ENCODE measurements at places on chromosomes 7 and 10. TPM values are rescaled to one million over a fixed set of nuclear protein-coding genes. Genes with fewer than 3 reads are reported as not detected.

Gene VSIR
- total RNA-seq, result 11.9 TPM

Gene LIPM
- total RNA-seq, result not detected

Gene ADCYAP1R1
- 0.69 TPM for total RNA-seq

Gene SLC16A9
- total RNA-seq, result 0.37 TPM

Gene LRRN3
- 0.87 TPM for total RNA-seq

Gene HUS1
- total RNA-seq, result 19.5 TPM

Gene A1CF
- total RNA-seq, result not detected

Gene CYP3A7
- not detected for total RNA-seq

Gene PPRC1
- total RNA-seq, result 11.9 TPM

Gene FGL2
- 0.54 TPM for total RNA-seq

Gene RBM20
- total RNA-seq, result not detected

Gene VGF
- not detected for total RNA-seq

Gene PHYHIPL
- total RNA-seq, result not detected

Gene SPDYE1
- total RNA-seq, result not detected

Gene FBXL13
- total RNA-seq, result 4.4 TPM

Gene ZNF777
- total RNA-seq, result 8.1 TPM

Gene LRRC61
- 1.6 TPM for total RNA-seq

Gene CTAGE15
- not detected for total RNA-seq

Gene RBP4
- total RNA-seq, result 6.4 TPM

Gene CALML3
- not detected for total RNA-seq

Gene AGAP3
- total RNA-seq, result 23.6 TPM

Gene FFAR4
- not detected for total RNA-seq

Gene RTKN2
- total RNA-seq, result not detected

Gene AFAP1L2
- total RNA-seq, result 3.1 TPM

Gene TRIM56
- total RNA-seq, result 12.6 TPM

Gene C10orf62
- not detected for total RNA-seq

Gene GPRIN2
- not detected for total RNA-seq

Gene TMEM270
- not detected for total RNA-seq

Gene VSTM2A
- total RNA-seq, result not detected

Gene EEPD1
- 5.3 TPM for total RNA-seq

Gene WNT2
- not detected for total RNA-seq

Gene GIMAP5
- total RNA-seq, result 1.4 TPM

Gene AGR3
- not detected for total RNA-seq

Gene WEE2
- total RNA-seq, result not detected

Gene GIMAP8
- 0.62 TPM for total RNA-seq

Measured in cardiac ventricle fibroblast (primary cell).